ENCODE measurements at places on chromosomes 2 and 18.

DNA sequence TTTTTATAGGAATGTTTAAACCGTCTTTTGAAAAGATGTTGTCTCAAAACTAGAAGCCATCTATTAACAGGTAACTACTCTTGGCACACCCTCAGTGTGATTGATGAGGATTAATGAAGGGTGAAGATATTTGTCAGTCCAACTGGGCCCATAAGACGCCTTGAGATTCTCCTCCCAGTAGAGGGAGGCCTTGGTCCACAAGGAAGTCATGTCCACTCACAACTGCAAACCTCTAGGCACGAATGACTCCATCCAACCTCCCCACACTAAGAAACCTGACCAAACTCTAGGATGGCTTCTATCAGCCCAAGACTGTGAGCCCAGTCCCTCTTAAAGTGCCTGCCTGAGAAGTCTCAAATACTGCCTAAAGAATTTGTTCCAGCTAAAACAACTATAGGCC, 19.2 kb upstream of the GRP start:
- DNase-seq, result no peak

DNA sequence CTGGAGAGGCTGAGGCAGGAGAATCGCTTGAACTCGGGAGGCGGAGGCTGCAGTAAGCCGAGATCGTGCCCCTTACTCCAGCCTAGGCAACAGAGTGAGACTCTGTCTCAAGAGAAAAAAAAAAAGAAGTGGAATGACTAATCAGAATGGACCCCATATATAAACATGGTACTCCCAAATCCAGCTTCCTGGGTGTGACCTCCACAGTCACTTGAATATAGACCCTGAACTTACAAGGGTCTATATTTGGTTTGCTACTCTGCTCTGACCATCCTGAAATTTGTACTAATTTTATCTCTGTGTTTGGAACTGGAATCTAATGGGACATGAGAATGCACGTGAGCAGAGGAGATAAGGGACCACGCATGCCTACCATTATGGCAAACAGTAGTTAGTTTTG, 275.0 kb downstream of the TNS1 start:
- DNase-seq, result no peak

GRCh38 chr18:39604836-39605235, 2039.2 kb upstream of the CELF4 start:
- no peak for DNase-seq

- no peak for DNase-seq
Observed at GRCh38 chr18:46060359-46060841, 11.7 kb downstream of the PSTPIP2 start.

GRCh38 chr2:225464346-225465025, 65.0 kb downstream of the NYAP2 start:
- DNase-seq, result no peak

GRCh38 chr2:45895241-45895861, 243.9 kb downstream of the PRKCE start:
- DNase-seq, result no peak

GRCh38 chr2:96788442-96789244, 27.4 kb upstream of the CNNM3 start:
- DNase-seq, result no peak

- no peak for DNase-seq
Observed at GRCh38 chr2:24076849-24077534, 866 bp upstream of the SF3B6 start.

DNA sequence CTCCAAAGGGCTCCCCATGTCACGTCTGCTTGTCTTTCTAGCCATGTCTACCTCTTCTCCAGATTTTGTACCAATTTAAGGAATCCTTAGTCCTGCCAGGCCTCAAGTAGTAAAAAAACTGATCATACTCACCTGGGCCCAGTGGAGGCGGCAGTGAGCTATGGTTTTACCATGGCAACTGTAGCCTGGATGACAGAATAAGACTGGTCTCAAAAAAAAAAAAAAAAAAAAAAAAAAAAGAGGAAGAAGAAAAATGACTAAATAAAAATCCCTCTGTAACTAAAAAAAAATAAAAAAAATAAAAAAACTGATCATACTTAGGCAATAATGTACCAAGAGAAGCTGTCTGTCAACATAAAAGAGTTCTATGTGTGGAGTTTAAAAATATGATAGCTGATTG, 221.6 kb downstream of the NR4A2 start:
- peak; percentile 44 for DNase-seq

GRCh38 chr2:1459727-1460126, 46.5 kb downstream of the TPO start:
- no peak for DNase-seq

DNA sequence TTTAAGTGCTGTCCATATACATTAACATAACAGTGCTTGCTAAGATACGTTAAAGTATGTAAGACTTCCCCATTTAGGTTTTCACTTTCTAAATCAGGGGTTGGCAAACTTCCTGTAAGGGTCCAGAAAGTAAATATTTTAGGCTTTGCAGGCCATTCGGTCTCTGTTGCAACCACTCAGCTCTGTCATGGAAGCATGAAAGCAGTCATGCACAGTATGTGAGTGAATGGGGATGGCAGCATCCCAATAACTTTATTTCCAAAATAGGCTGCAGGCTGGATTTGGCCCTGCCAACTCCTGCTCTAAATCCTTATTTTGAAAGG, 128.7 kb downstream of the PLA2R1 start:
- DNase-seq, result no peak

- DNase-seq, result no peak
Observed at GRCh38 chr2:38394903-38395341, 17.8 kb upstream of the ATL2 start.

GRCh38 chr2:121501031-121501430, 29.6 kb upstream of the RNU4ATAC start:
- DNase-seq, result no peak

- DNase-seq, result no peak
Observed at GRCh38 chr2:236045251-236046235, 122.6 kb downstream of the GBX2 start.

DNA sequence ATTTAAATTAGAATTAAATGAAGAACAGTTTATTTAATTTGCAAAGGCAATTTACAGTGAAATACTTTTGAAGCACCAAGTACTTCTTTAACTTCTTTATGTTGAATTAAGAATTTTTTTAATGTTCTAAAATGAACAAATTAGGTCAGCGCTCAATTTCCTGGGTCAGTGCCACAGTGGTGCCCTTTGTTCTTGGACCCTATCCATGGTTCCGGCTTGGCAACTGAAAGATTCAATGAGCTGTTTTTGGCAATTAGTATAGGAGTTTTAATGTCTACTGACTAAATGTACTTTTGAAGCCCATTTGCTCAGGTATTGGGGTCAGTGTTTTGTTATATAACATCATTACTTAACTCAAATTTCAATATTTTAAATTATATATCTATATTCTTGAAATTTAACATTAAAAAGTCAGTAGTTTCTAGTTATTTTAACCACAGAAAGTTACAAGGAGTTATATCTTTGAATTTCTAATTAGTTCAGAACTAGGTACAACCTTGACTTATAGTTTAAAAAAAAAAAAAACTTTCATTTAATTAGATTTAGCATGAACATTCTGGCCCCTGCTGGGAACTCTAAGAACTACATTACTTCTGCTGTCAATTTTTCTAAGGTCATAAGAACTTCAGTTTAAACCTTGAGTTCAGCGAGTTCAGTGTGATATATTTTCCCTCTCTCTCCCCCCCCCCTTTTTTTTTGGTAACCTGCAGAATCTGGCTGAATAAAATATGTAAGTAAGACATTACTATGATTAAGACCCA, 7.6 kb upstream of the MSTN start:
- DNase-seq, result peak; percentile 33

GRCh38 chr2:107414376-107414775, 412.3 kb upstream of the RGPD4 start:
- no peak for DNase-seq

DNA sequence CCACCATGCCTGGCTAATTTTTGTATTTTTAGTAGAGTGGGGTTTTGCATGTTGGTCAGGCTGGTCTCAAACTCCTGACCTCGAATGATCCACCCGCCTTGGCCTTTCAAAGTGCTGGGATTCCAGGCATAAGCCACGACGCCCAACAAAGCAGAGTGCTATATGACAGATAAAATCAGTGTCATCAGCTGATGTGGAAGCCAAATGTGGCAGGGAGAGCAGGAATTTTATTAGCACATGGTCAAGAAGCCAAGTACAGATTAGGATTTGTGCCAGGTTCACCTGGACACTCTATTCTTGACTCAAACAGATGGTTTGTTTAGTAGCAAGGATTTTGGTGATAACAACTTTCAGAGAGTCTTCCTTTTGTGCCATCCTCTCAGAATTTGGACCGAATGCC, 62.7 kb downstream of the LCLAT1 start:
- no peak for DNase-seq

DNA sequence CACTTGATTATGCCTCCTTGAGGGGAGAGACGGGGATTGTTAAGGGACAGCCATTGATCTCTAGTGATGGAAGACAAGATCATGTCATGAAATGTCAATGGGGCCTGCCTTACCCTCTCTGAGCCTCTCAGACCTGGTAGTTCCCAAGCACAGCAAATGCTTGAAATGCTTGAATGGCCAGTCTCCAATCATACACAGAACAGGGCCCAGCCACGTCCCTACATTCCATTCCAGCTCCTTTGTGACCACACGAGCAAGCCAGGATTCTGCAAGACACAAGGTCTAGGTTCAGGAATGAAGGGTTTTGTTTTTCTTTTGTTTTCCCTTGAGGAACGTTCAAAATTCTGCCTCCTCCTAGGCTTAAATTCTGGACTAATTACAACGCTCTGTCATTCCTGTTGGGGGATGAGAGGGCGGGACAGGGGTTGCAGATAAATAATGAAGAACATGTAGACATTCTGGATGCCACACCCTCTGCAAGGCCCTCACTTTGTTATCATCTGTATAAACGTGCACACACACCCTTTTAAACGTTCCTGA, 98.1 kb upstream of the YPEL5 start:
- peak; percentile 15 for DNase-seq

Data from NT2/D1 (cell line).